ENCODE measurements at places on chromosomes 5 and 9. TPM values are rescaled to one million over a fixed set of nuclear protein-coding genes. Genes with fewer than 3 reads are reported as not detected.

PLPP7 gene
- 8.2 TPM for total RNA-seq

C5orf15 gene
- total RNA-seq = 31.8 TPM

DNA sequence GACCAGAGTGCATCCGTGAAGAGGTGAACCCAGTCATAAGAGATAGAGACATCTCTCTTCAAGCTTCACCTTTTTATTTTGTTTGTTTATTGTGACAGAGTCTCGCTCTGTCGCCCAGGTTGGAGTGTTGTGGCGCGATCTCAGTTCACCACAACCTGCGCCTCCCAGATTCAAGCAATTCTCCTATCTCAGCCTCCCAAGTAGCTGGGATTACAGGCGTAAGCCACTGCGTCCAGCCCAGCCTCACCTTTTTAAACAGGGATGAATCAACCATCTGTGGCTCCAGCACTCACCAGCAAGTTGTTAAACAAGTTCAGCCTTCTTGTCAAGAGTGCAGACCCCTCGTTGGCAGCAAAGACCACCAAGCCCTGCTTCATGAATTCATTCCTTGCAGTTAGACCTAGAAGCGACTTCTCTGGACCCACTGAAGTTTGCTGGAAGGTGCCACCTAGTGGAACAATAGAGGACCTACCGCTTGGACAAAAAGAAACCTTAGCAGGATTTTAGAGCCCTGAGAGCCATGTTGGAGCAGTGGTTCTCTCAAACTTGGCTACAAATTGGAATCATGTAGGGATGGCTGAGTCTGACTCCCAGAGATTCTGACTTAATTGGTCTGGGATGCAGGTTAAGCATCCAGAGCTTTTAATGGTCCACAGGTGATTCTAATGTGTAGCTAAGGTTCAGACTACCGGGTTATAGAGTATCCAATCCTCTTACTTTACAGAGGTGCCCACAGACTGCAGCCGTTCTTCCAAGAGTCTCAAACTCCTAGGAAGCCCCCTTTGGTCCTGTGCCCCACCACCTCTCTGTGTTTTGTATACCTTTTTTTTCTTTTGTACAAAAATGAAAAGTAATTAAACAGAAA, 10.5 kb upstream of the GALNT10 start:
- H3K36me3 ChIP-seq = no peaks in the 10 kb centered on the region
- H3K4me1 ChIP-seq = no peaks in the 10 kb centered on the region
- H3K4me3 ChIP-seq = no peak overlapping the region
- H3K27me3 ChIP-seq = no peaks in the 10 kb centered on the region
- H3K27ac ChIP-seq = no peak overlapping the region

DNA sequence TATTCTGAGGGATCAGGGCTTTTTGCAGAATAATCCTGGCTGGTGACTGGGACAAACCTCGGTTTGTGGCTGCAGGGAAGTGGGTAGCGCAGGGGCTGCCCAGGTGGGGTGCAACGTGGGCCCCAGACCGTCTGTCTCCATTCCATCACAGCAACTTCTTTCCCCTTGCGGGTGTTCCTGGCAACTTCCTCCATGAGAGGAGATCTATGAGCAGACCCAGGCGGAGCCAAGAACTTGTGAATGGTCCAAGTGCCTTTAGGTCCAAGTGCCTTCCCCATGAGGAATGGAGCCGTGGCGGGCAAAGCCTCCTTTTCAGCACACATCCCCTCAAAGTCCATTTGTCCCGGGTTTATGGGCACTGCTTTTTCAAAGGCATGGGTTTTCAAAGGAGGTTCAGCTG, 136.5 kb downstream of the PHF2 start:
- no peak overlapping the region for H3K4me3 ChIP-seq
- no peaks in the 10 kb centered on the region for H3K36me3 ChIP-seq
- no peaks in the 10 kb centered on the region for H3K27me3 ChIP-seq
- H3K4me1 ChIP-seq = no peaks in the 10 kb centered on the region

GRCh38 chr5:77454123-77454522, 38.0 kb downstream of the WDR41 start:
- no peak for DNase-seq
- H3K27me3 ChIP-seq = no peaks in the 10 kb centered on the region

TTC16 gene
- under 0.01 TPM for total RNA-seq

SUSD3 gene
- total RNA-seq = 4.6 TPM

All from fibroblast of lung (primary cell).